BJ (cell line): ENCODE measurements at places on chromosomes 7 and 10. TPM values are rescaled to one million over a fixed set of nuclear protein-coding genes. Genes with fewer than 3 reads are reported as not detected.

Gene TUBAL3
- not detected in 2 replicates for polyA plus RNA-seq

Gene SMARCD3
- polyA plus RNA-seq = 37.7 and 46.6 TPM in 2 replicates

Gene JAKMIP3
- polyA plus RNA-seq = 0.20 and 0.26 TPM in 2 replicates

Gene PRSS37
- not detected in 2 replicates for polyA plus RNA-seq

Gene COL28A1
- polyA plus RNA-seq = 0.04 and 0.11 TPM in 2 replicates

Gene SLC13A1
- polyA plus RNA-seq = not detected in 2 replicates

Gene PDE6C
- not detected in 2 replicates for polyA plus RNA-seq

Gene CRTAC1
- not detected in 2 replicates for polyA plus RNA-seq

Gene CYTH3
- 40.6 and 45.5 TPM in 2 replicates for polyA plus RNA-seq

DNA sequence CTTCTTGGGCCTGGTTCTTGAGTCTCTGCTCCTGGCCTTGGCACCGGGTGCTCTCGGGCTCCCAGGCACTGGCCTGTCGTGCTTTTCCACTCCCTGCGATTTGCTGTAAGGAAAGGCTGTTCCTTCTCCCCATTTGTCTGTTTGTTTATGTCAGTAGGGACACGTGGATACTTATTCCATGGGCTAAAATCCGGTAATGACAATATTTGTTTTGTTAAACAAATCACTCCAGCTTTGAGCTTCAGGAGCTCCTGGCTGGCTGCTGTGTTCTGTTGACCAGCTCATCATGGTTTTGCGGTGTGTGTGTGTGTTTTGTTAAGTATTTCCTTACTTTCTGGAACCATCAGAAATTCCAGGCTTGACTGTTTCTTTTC is 17.5 kb upstream of the JAKMIP3 start:
- no peak for DNase-seq

DNA sequence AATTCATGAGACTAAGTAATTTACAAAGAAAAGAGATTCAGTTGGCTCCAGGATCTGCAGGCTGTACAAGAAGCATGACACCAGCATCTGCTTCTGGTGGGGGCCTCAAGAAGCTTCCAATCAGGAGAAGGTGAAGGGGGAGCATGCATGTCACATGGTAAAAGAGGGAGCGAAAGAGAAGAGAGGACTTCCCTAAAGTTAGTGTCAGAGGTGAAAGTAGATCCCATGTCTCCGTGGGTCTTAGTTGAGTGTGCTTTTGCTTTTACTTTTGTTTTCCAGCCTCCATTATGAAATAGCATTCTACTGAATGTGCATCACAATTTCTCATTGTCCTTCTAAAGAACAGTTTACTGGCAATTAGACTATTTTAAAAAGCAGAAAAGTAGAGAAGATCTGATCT is 213.6 kb upstream of the FZD1 start:
- DNase-seq = no peak

DNA sequence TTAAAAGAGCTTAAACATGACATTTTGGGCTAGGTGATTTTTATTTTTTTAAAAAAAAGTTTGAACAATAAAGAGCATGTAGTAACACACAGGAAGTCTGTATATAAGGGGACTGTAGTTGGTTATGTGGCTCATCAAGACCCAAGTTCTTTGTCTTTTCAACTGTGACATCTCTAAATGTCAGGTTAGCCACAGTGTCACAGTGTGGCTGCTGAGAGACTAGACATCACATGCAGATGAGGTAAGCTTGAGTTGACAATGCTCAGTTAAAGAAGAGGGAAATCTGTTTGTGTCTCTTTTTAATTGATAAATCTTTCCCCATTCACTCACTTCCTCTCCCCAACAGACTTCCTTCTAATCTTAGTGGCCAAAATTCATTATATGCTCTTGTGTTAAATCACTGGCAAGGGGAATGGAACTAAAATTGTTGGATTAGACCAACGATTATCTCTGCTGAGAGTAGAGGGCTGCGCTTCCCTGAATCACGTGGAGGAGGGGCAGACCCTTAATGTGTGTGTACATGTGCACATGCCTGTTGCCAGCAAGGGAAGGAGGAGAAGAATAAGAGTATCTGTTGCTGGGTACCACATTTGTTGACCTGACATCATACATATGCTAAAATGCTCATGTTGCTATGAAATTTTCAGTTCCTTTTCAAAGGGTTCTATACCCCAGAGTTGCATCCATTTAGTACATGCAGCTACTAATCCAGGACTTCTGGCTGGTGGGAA is 78.3 kb downstream of the MMRN2 start:
- DNase-seq = no peak

DNA sequence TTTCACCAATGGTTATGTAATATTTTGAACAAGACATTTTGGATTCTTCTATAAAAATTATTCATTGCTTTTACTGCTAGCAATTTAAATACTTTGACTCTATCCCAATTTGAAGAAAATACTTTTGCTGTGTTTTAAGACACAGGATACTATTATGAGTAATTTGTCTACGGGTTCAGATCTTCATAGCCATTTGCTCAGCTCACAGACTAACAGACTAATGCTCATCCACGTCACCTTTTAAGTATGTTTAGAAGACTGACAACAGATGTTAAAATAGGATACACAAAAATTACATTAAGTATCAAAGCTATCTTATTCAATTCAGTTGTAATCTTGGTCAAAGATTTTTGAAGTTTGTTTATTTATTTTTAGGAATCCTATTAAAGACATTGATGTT is 251.3 kb upstream of the CHRM2 start:
- DNase-seq = peak; percentile 8

DNA sequence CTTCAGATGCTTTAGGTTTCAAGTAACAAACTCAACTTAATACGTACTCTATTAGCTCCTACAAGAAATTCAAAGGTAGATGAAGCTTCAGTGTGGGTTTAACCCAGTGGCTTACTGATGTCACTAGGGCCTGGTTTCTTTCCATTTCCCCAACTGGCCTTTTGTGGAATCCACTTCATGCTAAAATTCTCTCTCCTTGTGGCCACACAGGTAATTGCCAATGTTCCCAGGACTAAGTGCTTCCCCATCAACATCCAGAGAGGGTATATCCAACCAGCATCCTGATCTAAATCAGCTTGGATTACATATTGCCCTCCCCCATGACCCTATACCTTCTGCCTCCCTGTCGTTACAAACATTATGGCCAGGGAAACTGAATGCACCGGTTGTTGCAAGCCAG is 10.7 kb downstream of the FBXL13 start:
- no peak for DNase-seq

GRCh38 chr7:44309271-44310091 is 15.9 kb downstream of the CAMK2B start:
- DNase-seq = no peak

- no peak for DNase-seq
Measured at GRCh38 chr10:121593281-121594075, 4.8 kb downstream of the FGFR2 start.

- no peak for DNase-seq
Measured at GRCh38 chr7:95517870-95518269, 32.1 kb downstream of the ASB4 start.

DNA sequence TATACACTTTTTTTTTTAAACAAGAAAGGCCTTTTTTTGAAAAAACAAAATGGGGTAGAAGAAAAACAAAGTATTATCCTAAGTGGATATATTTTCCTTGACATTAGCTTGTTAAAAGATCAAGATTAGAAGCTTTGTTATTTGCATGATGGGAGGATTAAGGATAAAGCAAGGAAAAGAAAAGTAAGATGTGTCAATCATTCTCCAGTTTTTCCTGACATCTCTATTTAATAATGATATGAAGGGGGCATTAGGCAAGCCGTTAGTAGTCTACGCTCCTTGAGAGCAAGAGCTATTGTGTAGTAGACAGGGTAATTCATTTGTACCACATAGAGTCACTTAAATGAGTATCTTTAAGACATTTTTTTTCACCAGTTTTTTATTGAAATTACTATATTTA is 137.6 kb downstream of the RNF133 start:
- DNase-seq = no peak

DNA sequence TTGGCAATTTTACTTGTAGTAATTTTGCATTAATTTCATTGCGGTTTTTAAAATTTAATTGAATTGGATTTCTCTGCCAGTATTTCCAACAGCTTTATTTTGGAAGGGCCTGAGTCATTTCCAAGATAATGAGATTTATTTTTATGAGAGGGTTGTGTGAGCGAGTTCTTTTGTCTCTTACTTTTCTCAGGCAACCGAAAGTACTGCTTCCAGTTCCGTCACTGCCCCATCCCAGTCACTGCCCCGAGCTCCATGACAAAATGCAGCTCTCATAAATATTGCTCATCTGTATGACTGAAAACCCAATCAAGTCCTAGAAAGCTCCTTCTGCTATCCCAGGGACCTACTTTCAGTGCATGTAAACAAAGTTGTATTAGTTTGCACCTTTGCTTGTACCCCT is 468.4 kb upstream of the SEMA3D start:
- no peak for DNase-seq

- no peak for DNase-seq
Measured at GRCh38 chr10:106711313-106711906, 453.1 kb downstream of the SORCS1 start.

DNA sequence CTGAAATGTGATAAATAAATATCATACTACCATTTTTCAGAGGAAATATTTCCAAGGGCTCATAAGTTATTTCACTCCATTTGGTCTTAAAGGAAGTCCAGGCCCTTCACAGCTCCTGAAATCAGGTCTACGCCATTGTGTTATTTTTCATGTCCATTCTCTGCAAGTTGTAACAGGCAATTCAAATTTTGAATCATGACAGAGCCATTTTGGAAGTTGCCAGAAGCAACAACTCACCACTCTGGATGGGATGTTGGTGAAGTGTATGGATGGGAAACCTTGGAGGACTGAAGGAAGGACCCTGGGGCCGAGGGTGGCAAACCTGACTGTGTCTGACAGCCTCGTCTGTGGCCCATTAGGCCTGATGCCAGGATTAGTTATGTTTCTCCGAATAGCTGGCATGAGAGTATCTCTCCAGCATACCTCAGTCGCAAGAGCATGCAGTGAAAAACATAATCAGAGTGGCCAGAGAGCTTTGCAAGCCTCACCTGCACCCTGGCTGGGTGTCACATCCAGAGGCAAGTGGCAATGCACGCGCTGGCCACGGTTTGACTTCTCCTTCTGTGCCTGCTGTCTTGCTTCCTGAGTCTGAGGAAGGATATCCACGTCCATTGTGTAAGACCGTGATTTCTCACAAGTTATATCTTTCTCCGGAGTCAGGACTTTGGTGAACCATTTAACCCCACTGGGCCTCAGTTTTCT is 87.1 kb downstream of the NRP1 start:
- DNase-seq = no peak

DNA sequence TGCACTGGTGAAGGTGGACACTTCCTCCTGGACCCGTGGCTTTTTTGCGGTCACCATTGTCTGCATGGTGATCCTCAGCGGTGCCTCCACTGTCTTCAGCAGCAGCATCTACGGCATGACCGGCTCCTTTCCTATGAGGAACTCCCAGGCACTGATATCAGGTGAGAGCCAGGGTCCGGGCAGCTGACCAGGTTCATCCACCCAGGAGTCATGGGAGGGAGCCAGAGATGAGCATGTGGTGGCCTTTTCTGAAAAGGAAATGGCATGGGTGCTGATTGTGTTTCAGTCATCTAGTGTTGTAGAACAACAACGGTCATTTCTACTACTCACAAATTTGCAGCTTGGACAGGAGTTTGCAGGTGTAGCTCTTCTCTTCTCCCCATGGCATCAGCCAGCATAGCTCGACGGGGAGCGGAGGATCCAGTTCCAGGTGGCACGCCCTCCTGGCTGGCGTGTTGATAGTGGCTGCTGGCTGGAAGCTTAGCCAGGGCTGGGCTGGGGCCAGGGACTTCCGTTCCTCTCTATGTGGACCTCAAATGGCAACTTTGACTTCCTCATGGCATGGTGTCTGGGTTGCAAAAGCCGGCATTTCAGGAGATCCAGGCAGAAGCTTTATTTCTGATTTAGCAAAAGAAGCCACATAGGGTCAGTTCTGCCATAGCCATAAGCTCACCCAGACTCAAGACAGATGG is 32.7 kb downstream of the SLC29A3 start:
- DNase-seq = no peak

DNA sequence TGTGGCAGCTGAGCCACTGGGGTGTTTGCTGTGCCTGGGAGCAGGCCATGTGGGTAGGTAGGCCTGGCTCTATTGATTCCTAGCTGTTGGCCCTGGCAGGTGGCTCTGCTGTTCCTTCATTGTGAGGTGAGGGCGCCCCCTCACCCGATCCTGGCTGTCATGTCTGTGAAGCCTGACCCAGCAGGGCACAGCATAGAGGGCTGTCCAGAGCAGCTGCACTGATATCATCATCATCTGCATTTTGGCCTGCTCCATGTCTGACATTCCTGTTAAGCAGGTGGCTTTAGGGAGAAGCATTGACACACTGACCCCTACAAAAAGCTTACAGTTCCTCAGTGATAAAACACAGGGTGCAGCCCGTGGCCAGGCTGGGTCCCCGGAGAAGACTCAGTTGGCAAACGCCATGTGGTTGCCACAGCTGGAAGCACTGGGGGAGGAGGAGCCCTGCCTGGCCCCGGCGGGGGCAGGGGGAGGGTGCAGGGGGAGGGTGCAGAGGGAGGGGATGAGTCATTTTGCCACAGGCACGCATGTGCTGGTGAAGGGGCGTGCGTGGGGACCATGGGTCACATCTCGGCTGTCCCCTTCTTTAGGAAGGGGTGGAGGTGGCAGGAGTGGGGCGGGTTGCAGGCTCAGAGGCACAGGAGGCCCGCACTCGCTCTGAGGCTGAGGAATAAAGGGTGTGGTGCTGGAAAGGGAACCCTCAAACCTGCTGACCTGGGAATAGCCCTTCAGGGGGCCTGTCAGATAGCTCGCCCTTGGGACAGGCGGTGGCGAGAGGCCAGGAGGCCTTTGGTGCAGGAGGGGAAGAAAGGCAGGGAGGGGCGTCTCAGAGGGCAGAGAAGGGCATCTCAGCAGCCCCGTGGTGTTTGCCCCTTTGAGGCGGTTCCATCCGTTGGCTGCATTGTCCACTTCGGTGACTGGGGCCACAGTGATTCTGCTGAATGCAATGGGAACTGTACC is 31.6 kb downstream of the IKZF1 start:
- DNase-seq = no peak

- no peak for DNase-seq
Measured at GRCh38 chr7:127905021-127905420, 126.2 kb downstream of the LRRC4 start.

DNA sequence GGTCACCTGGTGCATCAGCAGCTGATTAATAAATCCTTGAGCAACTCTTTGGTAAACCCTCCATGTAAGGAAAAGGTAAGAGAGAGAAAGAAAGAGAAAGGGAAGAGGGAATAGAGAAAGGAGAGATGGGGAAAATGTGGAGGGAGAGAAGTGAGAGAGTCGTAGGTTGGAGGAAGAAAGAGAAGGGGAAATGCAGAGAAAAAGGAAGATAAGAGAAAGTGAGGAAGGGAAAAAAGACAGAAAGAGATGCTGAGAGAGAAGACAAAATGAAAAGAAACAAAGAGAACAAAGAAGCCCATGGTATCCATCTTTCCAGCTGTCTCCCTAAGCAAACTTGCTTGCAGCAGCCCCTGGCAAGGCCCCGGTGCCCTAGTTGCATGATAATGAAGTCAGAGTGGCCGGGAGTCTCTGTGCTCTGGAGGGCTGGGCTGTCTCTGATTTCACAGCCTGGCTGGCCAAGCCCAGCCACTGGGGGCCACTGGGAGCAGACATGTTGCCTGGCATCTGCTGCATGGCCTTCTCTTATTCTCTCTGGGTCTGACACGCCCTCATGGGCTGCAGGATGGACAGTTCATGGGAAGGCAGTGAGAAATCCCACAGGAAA is 48.4 kb downstream of the PRR15 start:
- DNase-seq = no peak
